ENCODE measurements at places on chromosomes 4 and X. TPM values are rescaled to one million over a fixed set of nuclear protein-coding genes. Genes with fewer than 3 reads are reported as not detected.

- DNase-seq = no peak
Observed at GRCh38 chrX:7704205-7704604, 138.8 kb upstream of the VCX start.

DNA sequence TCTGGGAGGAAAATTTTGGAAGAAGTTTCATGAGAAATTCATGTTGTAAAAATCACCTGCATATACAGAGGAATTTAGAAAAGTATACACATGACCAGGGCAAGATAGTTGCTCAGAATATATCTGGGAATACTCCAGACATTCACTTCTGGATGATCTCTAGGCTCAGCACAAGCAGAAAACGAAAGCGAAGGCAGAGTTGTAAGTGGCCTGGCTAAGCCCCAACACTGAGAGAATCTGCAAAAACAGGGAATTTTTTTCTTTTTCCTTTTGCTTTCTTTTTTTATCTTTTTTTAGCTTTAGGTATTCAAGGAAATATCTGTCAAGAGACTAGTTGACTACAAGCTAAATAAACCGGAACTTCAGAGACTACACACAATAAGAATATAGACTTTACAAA lies 207.2 kb downstream of the FGF13 start:
- no peak for DNase-seq

Gene SYP
- total RNA-seq = 8.0 TPM

Gene ZNF630
- 7.5 TPM for total RNA-seq

DNA sequence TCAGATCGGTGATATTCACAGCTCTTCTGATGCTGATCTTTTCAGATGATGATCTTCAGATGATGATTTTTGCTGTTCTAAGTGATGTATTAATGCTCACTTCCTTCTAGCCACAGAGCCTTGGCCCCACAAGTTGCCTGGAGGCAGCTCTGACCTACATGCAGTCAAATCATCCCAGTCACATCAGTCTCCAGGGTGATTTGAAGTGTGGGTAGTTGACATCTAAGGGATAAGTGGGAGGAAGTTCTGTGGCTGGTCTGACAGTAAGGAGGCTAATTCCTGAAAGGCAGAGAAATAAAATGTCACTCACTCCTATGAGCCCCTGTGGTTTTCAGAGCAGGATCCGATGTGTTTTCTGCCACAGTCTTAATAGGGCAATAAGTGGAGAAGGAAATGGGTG lies 79.8 kb upstream of the RPL34 start:
- DNase-seq = no peak

Gene HSD17B13
- 0.27 TPM for total RNA-seq

DNA sequence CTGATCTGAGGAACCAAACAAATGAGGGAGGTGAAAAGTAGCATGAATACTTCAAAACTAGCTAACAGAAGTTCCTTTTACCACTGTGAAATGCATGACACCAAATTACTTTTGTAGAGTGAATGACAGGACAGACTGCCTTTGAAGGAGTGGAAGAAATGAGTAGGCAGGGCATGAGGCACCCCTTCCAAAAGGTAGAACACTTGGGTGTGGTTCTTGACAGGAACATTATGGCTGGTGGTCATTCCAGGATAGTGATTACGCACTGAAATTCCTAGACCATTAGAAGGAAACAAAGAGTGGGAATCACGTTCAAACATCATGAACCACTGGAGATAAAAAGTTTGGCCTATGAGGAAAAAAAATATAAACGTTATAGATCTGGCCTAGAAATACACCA lies 4.9 kb downstream of the HUWE1 start:
- DNase-seq = no peak

DNA sequence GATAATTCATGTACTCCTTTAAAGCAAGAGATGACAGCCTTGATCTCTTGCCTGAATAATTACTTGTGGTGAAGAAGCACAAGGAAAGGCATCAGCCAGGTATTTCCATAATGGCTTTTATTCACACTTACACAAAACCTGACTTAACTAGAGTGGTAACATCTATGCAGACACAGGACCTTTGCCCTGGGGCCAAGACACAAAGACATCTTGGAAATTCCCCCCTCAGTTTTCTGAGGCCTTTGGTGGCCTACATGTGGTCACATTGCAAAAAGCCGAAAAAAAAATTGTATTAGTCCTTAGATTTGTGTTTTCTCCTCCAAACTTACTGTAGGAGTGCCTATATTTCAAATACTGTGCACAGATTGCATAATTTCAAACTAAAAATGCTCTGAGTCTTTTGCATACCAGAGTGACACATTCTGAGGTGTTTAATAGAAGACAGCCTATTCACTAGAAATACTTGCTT lies 172.4 kb downstream of the PDGFC start:
- DNase-seq = no peak

Gene NAAA
- total RNA-seq = 60.6 TPM

GRCh38 chr4:3184725-3185124 lies 64.2 kb upstream of the MSANTD1 start:
- DNase-seq = no peak

Gene NAA11
- total RNA-seq = not detected

DNA sequence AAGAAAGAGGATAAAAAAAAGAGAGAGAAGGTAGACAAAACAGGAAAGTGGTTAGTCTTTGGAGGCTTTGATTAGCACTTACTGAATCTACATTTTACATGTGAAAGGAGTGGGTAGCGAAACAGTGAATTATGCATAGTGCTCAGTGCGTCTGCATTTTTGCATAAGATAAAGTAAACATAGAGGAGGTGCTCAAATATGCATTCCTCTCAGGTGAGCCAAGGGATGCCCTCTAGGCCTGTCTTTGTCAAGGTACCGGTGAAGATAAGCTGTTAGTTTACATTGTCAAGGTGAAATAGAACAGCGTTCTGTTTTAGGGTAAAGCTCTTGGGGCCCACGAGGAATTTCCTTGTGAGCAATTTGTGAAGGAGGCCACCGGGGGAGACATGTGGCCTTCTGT lies 260.6 kb downstream of the TRIML1 start:
- no peak for DNase-seq

DNA sequence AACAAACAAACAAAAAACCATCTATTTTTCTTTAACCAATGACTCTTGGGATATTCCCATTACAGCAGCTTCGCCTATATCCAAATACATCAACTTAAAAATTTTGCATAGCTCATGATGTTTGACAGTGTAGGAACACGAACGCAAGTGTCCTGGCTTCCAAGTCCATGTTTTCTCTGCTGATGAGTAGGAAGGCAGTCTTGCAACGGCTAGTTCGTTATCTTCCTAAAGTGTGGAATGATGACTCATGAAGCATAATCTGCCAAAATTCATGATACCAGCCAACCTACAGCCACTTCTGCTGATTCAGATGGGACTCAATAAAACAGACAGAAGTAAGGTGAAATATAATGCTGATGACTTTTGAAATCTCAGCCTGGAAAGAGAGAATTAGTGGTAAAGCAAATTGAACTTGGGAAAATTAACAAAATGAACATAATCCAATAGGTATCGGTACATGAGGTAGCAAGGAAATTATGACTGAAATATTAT lies 6.4 kb upstream of the SEPTIN11 start:
- no peak for DNase-seq

GRCh38 chr4:41077628-41078027 lies 136.7 kb downstream of the APBB2 start:
- DNase-seq = no peak

Gene EMCN
- total RNA-seq = 6.9 TPM

- no peak for DNase-seq
Observed at GRCh38 chrX:41408576-41408975, 38.6 kb upstream of the NYX start.

DNA sequence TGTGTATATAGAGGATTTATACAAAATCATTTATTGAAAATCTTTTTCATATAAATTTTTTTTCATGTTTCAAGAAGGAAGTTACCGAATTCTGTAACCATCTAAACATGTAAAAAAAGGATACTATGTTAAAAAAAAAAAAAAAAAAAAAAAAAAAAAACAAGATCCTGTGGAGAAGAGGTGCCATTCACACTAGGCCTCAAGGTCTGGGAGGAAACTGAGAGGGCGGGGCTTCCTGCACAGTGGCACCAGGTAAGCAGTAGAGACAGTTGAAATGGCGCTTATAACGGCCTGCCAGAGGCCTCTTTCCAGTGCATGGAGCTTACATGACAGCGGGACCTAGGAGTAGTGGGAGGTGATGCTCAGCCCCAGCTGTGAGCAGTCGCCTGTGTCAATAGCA lies 17.5 kb downstream of the TRAPPC2 start:
- no peak for DNase-seq

- no peak for DNase-seq
Observed at GRCh38 chr4:176794151-176794550, 1.4 kb upstream of the VEGFC start.

Gene PRICKLE3
- 13.0 TPM for total RNA-seq

- DNase-seq = no peak
Observed at GRCh38 chrX:18955676-18956075, 28.2 kb downstream of the PHKA2 start.

Gene RAB40A
- total RNA-seq = 0.71 TPM

GRCh38 chr4:12911750-12912358 lies 572.3 kb downstream of the RAB28 start:
- no peak for DNase-seq

Gene EVC
- total RNA-seq = 21.0 TPM

DNA sequence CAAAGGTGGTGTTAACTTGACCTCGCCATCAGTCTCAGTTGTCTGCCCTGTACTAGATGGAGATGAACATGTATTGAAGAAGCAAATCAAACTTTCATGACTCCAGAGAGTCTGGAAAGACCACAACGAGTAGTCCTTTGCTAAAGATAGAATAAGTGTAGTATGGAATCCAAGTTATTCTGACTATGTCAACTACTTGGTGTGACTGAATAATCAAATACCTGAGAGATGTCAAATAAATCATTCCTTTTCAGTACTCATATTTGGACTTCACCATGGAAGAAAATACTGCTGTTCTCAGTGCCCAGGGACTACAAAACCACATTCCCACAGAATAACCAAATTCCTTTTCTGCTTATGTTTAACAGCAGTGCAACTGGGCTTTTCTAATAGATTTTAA lies 161.2 kb upstream of the SPRY1 start:
- no peak for DNase-seq

DNA sequence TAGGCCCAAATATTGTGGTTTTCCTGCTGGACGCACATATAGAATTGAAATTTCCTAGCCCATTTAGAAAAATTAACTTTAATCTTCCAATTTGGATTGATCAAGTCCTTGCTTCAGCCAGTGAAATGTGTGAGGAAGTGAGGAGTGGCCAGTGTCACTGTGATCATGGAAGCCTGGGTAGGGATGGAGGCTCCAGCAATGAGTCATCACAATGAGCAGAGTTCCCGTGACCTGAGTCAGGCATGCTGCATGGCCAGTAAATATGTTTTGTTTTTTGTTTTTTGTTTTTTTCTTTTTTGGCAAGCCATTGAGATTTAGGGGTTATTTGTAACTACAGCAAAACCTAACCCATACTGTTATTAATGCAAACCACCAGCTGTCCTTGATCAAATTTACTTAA lies 52.1 kb downstream of the IDS start:
- no peak for DNase-seq

DNA sequence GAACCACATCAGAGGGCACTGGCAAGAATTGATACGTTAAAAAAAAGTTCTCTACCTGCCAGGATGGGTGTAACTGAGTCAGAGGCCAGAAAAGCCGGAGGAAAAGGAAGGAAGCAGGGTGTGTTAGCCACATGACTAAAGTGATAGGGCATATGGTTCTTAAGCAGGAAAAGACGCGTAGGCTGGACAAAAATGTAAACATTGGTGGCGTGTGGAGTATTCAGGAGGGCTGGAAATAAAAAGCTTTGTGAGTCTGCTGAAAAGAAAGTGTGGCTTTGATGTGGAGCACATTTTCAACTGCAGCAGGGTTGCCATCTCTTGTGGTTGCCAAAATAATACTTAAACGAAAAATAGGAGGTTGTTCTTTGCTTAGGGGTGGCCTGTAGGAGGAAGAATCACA lies 186.5 kb upstream of the RPL34 start:
- DNase-seq = no peak

Gene SLC25A14
- 11.1 TPM for total RNA-seq

Measured in sigmoid colon (tissue), 7 donors.